ENCODE measurements at places on chromosomes 1 and 21.

- no peak for DNase-seq
Measured at GRCh38 chr1:112614460-112615065, 4.4 kb downstream of the ST7L start.

DNA sequence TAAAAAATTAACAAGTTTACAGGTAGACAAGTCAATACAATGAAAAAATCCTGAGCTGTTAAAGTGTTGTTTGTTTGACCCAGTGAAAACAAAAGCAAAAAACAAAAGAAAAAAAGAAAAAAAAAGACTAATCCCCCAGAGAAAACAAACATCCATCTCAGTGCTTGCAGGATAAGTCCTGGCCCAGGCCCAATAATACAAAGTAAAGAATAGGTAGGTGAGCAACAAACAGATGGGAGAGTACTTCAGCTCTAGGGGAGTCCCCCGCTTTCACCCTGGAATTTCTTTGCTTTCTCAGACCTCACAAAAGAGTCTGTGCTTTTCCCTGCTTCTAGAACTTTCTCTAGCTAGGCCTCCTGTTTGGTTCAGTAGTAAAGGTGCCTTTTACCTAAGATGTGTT is 70.3 kb downstream of the ABCA4 start:
- no peak for DNase-seq

- DNase-seq: no peak
Measured at GRCh38 chr1:30345491-30346130, 377.8 kb downstream of the MATN1 start.

DNA sequence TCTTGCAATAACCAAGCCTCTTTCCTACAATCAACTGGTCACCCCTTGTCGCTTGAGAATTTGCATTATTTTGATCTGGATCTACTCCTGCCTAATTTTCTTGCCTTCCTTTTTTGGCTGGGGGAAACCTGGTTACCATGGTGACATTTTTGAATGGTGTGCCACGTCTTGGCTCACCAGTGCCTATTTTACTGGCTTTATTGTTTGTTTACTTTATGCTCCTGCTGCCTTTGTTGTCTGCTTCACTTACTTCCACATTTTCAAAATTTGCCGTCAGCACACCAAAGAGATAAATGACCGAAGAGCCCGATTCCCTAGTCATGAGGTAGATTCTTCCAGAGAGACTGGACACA is 743 bp downstream of the GPR52 start:
- DNase-seq: no peak

- DNase-seq: no peak
Measured at GRCh38 chr21:14595449-14595848, 49.3 kb upstream of the SAMSN1 start.

DNA sequence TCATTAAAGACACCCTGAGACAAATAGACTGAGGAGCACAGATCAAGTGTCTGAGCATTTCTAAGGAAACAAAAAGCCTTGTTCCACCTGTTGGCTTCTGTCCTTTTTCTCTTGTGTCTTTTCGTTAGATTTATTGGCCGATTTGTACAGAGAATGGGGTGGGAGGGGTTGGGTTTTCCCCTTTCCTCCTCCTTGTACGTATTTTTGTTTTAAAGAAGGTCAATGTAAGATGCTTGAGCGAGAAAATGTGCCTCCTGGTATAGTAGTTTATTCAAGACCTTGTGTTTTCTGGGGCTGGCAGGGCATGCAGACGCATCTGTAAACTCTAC is 1.2 kb downstream of the BCL9 start:
- no peak for DNase-seq

DNA sequence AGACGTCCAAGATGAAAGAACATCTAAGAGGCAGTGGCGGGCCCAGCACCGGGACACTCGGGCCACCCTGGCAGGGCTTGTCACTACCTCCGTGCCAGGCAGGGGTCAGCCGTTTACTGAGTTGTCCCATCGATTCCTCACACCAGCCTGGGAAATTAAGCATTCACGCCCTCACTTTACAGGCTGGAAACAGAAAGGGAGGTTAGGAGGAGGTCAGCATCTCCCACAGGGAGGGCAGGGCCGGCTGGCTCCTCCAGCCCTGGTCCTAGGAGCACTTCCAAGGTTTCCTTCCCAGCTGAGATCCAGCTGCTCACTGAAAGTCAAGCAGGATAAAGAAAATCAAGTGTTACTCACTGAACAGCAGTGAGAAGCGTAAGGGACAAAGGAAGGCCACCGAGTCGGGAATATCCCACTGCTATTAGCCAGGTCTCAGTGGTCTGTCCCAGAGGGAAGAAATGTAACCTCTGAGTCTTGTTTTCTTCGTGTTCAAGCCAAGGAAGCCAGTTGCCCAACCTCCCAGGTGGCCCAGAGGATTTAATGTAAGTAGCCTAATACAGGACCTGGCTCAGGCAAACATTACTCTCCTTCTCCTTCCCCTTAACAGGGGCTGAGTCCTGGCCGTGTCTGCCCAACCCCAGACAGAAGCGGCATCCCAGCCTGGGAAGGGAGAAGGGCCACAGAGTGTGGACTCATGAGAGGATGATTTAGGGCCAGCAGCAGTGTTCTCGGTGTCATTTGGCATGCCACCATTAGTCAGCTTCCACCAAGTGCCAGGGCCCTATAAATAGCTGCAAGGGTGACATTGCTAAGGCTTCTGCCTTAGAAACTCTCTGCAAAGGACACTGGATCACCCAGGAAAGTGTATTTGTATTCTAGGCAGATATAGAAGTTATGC is 203.1 kb upstream of the GALNT2 start:
- no peak for DNase-seq

GRCh38 chr1:197937892-197938291 is 20.7 kb downstream of the LHX9 start:
- DNase-seq: no peak
